IPS DF 6.9 (cell line): ENCODE measurements at places on chromosomes 3 and 15.

DNA sequence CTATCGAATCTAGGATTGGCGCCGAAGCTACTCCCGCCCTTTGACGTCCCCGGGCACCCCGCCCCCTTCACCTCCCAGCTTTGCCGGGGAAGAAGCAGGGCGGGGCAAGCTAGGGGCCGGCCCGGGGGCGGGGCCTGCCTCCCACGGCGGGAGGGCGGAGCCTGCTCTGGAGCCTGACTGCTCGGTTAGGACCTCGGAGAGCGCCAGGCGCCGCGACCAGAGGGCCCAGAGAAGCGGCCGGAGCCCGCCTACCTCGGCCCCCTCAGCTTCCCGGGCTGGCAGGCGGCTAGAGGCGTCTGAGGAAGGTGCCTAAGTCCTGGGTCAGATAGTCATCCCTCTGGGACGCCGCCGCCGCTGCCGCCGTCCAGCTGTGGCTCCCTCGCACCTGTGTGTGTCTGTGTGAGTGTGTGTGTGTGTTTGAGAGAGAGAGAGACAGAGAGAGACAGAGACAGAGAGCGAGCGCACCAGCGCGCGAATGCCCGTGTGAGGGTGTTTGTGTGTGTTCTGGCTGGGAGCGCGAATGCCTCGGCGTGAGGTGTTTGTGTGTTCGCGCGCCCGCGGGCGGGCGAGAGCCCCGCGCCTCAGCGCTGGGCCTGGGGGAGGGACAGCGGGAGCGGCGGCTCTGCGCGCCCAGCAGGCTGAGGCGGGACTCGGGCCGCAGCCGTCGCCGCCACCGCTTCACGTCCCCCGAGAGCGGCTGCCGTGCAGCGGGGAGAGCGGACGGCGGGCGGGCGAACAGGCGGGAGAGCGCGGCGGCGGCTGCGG is at the start of gene STXBP5L:
Gene STXBP5L (plus strand): TSS at position 176 of the 765 bp plus-strand sequence. CDS start 1,374 bp downstream, outside the sequence.
- peak; percentile 92 for DNase-seq

DNA sequence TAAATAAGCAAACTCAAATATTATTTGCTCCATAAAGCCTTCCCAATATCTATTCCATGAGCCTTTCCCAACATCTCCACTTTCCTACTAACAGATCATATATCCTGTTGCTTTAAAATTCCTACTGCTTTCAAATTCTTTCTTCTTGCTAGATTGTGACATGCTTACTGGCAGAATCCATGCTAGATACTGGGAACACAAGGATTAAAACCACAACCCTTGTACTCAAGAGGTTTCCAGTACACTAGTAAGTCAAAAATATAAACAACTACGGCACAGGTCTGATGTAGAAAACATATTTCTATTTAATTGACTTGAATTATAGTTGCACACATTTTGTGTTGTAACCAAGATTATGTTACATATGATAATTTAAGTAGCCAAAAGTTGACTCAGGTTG is 275.0 kb downstream of the ZBTB20 start:
- no peak for DNase-seq

DNA sequence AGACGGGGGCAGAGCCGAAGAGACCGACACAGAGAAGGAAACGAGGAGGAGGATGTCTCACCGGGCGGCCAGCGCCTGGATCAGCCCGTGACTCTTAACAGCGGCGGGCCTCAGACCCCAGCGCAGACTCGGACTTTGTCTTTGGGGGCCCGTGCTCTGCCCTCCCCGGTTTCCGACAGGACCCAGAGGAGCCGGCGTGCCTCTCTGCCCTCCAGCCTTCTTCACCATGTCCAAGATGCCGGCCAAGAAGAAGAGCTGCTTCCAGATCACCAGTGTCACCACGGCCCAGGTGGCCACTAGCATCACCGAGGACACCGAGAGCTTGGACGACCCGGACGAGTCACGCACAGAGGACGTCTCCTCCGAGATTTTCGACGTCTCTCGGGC is 1.0 kb downstream of the TSC22D2 start:
- no peak for DNase-seq

DNA sequence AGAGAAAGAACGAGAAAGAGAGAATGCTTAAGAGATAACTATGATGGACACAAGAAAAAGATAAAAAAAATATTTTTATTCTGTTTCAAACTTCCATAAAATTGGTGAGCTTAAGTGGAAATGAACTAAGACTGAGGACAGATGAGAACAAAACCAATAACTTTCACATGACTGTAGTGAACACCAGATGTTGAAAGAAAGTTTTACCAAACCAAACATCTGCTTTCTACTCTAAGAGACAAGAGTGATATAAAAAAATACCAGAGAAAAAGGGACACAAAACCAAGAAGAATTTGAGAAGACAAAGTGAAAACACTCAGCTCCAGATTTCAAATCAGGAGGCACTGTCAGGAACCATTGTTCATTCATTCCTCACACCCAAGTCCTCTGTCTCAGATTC is 147.9 kb downstream of the IMPG2 start:
- DNase-seq, result no peak

GRCh38 chr3:9064850-9065249 is 101.6 kb upstream of the RAD18 start:
- DNase-seq, result no peak

DNA sequence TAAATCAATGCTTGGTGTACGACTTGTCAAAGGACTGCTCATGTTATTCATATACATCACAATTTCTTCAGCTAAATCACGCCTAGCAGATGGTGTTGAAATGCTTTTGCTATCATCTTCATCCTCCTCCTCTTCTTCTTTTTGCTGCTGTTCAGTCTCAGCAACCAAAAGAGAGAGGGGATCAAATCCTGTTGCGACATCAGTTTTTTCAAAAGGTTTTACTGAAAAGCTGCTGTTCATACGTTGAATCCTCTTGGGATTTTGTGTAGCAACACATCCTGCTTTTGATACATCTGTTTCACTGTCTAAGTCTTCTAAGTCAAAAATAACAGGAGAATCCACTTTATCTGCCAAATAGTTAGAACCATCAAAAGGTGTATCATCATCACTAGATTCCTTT is 69.0 kb downstream of the SLC24A1 start:
- no peak for DNase-seq

- DNase-seq, result no peak
Measured at GRCh38 chr3:43317461-43318316, 31.3 kb downstream of the SNRK start.

DNA sequence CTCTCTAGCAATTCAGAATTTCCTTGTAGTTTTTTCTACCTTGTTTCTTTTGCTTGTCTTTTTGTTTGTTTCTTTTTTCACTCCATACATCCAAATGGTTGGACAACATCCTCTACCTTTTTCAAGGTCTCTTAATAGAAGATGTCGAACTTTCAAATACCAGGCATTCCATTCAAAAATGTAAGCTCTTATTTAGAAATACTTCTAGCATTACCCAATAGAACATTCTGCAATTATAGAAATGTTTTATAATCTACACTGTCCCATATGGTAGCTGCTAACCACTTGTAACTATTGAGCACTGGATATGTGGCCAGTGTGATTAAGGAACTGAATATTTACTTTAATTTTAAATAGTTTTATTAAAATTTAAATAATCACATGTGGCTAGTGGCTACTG is 196.2 kb upstream of the MRPL3 start:
- no peak for DNase-seq

- peak; percentile 35 for DNase-seq
Measured at GRCh38 chr15:69939513-69940440, 157.9 kb downstream of the TLE3 start.

GRCh38 chr3:79250746-79251145 is 517.1 kb downstream of the ROBO1 start:
- no peak for DNase-seq

DNA sequence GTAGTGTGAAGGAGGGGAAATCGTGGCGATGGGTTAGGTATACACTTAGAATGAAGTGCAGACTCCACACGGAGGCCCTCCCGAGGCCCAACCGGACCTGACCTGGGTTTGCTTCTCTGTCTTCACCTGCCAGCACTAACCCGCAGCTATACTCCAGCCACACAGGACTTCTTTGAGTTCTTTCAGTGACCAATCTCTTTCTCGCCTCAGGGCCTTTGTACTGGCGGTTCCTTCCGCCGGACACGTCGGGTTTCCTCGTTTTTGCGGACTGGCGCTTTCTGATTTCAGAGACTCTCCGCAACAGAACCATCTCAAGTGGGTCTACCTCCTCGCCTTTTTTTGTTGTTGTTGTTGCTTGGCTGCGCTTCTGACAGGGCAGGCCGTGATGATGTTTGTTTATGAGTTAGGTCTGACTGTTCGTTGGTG is at the start of gene NEIL1:
Gene NEIL1 (plus strand): TSS at position 244 of the 426 bp plus-strand sequence. CDS start 1,867 bp downstream, outside the sequence.
- no peak for DNase-seq

DNA sequence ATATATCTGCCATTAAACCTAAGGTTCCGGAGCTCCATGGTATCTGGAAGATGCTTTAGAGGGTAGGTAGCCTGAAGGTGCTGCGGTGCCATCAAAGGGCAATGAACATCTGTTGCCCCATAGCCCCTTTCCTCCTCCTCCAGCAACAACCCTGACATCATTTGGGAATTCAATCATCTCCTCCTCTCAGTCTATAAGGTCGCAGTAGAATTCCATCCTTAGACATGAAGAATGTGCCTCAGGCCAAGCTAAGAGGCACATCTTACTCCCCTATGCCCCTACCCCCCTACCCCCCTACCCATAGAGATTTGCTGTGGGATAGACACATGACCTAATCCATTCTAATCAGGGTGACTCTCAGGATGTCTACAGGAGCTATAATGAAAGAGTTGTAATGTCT is 1099.7 kb upstream of the CFAP20DC start:
- DNase-seq, result no peak

DNA sequence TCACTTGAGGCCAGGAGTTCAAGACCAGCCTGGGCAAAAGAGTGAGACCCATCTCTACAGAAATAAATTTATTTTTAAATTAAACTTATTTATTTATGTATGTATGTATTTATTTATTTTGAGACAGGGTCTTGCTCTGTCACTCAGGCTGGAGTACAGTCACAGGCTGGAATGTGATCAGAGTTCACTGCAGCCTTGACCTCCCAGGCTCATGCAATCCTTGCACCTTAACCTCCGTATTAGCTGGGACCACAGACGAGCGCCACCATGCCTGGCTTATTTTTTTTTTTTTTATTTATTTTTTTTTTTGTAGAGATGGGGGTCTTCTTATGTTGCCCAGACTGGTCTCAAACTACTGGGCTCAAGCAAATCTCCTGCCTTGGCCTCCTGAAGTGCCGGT is 135.2 kb upstream of the HES1 start:
- no peak for DNase-seq
